Stimulated activated CD8-positive, alpha-beta memory T cell treated with anti-CD3 and anti-CD28 coated beads, Interleukin-4, amount 100 ng/mL, for 1 hour (primary cell): ENCODE measurements at places on chromosomes 12 and 14.

- DNase-seq, result no peak
Measured at GRCh38 chr14:26328791-26329190, 269.0 kb downstream of the NOVA1 start.

GRCh38 chr12:87127272-87127671 is 871.1 kb upstream of the MGAT4C start:
- no peak for DNase-seq

GRCh38 chr14:50335389-50335788 is 23.3 kb downstream of the DMAC2L start:
- no peak for DNase-seq

DNA sequence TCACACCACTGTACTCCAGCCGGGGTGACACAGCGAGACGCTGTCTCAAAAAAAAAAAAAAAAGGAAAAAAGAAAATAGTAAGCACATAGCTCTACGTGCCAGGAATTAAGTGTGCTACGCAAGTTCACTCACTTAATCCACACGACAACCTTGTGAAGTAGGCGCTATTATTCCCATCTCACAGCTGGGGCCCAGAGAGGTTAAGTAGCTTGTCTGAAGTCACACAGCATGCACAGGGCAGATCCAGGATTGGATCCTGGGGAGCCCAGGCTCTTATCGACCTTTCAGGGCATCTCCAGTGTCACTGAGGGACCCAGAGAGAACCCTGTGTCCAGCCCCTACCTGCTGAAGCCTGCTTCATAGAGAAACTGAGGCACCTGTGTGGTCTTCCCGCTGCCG is 11.9 kb downstream of the DHX37 start:
- DNase-seq, result no peak

DNA sequence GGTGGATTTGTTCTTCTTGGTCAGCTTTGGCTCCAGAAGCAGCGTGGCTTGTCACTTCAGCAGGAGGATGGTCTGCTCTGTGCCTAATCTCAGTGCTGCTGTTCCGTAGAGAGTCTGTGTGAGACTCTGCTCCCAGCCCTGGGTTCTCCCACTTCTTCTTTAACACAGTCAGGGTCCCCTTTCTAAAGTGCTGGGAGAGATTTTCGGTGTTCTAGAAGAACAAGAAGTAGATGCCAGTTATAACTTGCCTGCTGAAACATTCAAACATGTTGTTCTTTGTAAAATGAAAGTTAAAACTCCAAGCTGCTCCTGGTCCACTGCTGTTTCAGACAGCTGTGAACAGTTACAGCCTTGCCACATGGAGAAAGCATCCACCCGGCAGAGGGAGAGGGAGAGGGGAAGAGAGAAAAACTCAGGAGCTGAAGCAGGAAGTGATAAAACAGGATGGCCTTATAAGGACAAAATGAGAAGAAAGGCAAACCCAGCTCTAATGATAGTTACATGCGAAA is 55.2 kb upstream of the CERS5 start:
- DNase-seq, result no peak

- DNase-seq, result peak; percentile 8
Measured at GRCh38 chr12:49622501-49623141, 740 bp upstream of the PRPF40B start.
